Heart left ventricle (tissue), 16 donors: ENCODE measurements at places on chromosomes 13 and 19.
A peak's percentile ranks its signal among the peaks of the same experiment; 100 is the strongest.

- H3K27ac ChIP-seq = no peak overlapping the region
- H3K4me1 ChIP-seq = no peaks in the 10 kb centered on the region
These were observed 910.2 kb upstream of the SLC10A2 start for GRCh38 chr13:103976371-103976770.

GRCh38 chr19:39200066-39200802 lies 3.5 kb downstream of the NCCRP1 start:
- no peaks in the 10 kb centered on the region for H3K4me1 ChIP-seq
- peaks cover 23% of the 10 kb centered on the region for H3K27me3 ChIP-seq

- no peak overlapping the region for H3K4me3 ChIP-seq
- no peaks in the 10 kb centered on the region for H3K36me3 ChIP-seq
- no peak for DNase-seq
- H3K4me1 ChIP-seq = peaks cover 91% of the 10 kb centered on the region
These were observed 46.3 kb downstream of the BRD4 start for GRCh38 chr19:15285896-15286591.

- no peaks in the 10 kb centered on the region for H3K27me3 ChIP-seq
- peak overlapping the region; percentile 40 for H3K27ac ChIP-seq
- H3K36me3 ChIP-seq = no peaks in the 10 kb centered on the region
- H3K4me3 ChIP-seq = no peak overlapping the region
- DNase-seq = no peak
- peaks cover 27% of the 10 kb centered on the region for H3K4me1 ChIP-seq
These were observed 11.0 kb upstream of the DOCK6 start for GRCh38 chr19:11273296-11273695.

DNA sequence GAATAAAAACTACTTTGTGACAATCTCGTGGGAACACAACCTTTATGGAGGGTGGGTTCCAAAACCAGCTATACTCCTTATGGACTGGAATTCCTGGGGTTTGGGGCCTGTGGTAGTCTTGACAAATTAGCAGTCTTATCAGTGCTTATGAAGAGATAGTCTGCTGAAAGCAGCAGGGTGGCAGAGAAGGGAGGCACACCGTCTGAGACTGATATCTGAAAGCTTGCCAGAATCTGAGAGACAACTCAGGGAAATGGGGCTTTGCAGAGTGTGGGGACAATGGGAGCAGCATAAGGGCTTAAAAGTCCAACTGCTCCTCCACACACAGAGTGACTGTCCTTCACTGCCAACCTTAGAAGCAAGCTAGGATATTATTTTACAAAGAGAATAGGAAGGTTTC lies 95.9 kb downstream of the UGGT2 start:
- no peaks in the 10 kb centered on the region for H3K27me3 ChIP-seq
- H3K4me1 ChIP-seq = no peaks in the 10 kb centered on the region
- H3K4me3 ChIP-seq = no peak overlapping the region
- DNase-seq = no peak
- H3K27ac ChIP-seq = no peak overlapping the region
- no peaks in the 10 kb centered on the region for H3K36me3 ChIP-seq

GRCh38 chr13:32905864-32906180 lies 110.4 kb upstream of the KL start:
- no peak overlapping the region for H3K27ac ChIP-seq
- no peaks in the 10 kb centered on the region for H3K4me1 ChIP-seq
- H3K4me3 ChIP-seq = no peak overlapping the region
